Fibroblast of the aortic adventitia (primary cell): ENCODE measurements at places on chromosomes 16 and 17. TPM values are rescaled to one million over a fixed set of nuclear protein-coding genes. Genes with fewer than 3 reads are reported as not detected.

GRCh38 chr17:21075739-21076085, 32.9 kb upstream of the USP22 start:
- DNase-seq: no peak

DNA sequence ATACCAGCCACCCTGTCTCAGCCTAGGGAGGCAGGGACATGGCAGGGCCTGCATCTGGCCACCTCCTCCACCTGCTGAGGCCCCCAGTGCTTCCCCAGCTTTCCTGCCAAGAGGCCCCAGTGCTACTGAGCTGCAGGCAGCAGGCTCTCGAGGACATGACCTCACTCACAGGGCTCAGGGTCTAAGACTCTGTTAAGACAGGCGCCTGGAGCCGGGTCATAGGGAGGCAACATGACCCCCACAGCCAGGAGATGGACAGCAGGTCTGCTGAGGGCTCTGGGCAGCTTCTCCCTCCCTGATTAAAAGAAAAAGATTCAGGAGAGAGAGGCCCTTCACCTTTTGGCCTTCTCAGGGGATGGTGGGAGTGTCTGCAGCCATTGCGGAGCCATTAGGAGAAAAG, 23.2 kb upstream of the FASN start:
- DNase-seq: no peak

- DNase-seq: no peak
Measured at GRCh38 chr17:81066072-81066471, 31.1 kb downstream of the BAIAP2 start.

CACNG3 gene
- not detected in 2 replicates for total RNA-seq

- DNase-seq: no peak
Measured at GRCh38 chr17:50097926-50098325, 2.8 kb downstream of the PDK2 start.

GRCh38 chr17:17191346-17191792, 14.8 kb downstream of the PLD6 start:
- peak; percentile 77 for DNase-seq

TNS4 gene
- total RNA-seq: not detected in 2 replicates

DNA sequence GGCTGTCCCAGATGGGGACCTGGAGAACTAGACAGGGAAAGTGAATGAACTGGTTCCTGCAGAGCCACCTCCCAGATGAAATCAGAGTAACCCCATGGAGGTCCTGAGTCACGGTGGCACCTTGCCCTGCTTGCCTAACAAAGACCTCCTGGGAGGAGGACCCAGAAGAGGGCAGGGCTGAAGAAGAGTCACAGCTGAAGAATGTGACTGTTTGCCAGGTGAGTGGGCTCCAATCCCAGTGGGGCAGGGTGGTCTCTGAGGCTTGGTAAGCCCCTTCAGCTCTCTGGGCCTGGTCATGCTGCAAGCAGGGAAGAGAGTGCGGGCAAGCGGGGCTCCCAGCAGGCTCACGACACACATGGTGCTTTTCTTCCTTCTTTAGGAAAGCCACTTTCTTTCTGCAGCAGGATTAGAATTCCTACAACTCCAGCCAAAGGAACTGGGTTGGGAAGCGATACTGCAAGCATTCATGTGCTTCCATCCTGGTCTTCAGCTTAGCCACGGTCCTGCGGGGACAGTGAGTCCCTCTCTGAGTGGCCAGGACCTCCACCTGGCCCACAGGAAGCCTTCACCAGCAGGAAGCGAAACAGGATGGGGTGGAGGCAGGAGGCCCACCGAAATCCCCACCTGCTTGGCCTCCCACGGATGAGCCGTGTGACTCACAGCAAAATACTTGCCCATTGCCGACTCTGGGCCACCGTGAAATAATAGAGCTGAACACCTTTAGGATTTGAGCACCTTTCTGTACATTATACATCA, 4.3 kb downstream of the C16orf74 start:
- DNase-seq: peak; percentile 71

GRCh38 chr17:51287412-51287811, 27.1 kb downstream of the UTP18 start:
- DNase-seq: no peak

DNA sequence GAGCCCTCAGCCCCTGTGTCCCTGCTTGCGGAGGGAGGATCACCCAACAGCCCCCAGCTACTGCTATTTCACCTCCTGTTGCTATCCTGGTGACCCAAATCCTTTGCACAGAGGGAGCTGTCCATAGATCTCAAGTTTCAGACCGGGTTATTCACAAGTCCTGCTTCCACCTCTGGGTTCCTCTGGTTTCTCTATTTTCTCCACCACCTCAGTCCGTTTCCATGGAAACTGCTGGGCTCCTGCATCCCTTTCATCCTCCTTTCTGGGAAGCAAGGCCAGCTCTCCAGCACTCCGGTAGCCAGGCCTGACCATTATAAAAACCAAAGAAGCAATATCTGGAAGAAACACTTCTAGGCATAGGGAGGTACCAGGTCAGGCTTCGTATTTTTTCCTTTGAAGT, 4.8 kb upstream of the CALB2 start:
- DNase-seq: no peak

FKBP10 gene
- 187 and 270 TPM in 2 replicates for total RNA-seq

E2F4 gene
- 31.9 and 47.5 TPM in 2 replicates for total RNA-seq

CD300E gene
- total RNA-seq: not detected in 2 replicates

DNA sequence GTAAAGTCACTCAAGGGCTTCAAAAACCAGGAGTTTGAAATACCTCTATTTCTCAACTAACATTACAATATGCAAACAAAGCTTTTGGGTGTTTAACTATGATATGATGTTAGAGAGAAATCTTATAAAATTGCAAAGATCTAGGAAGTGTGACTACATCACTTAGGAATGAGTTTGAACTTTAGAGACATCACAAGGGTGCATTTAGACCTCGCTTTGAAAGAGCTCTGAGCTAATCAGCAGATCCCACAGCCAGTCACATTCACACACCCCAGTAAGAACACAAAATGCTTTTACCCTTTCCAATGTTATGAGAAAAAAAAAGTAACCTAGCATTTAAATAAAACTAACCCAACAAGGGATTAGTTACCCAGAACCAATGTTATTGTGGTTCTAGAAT, 45.2 kb downstream of the HYDIN start:
- no peak for DNase-seq
